Amniotic stem cell (primary cell): ENCODE measurements at places on chromosomes 4 and X.

DNA sequence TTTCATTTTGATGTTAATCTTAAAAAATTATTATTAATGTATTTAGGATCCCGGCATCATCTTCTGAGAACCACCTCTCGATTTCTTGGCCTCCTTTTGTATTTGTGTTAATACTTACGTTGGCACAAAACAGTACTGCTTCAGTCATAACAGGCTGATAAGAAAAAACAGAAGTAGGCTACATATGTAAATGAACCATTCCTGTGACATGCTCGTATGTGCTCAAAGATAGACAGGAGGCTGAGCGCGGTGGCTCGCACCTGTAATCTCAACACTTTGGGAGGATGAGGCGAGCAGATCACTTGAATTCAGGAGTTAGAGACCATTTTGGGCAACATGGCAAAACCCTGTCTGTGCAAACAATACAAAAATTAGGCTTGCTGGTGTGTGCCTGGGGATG, 109.4 kb upstream of the H2AZ1 start:
- DNase-seq: no peak

- no peak for DNase-seq
These were observed 869 bp upstream of the ADD1 start for GRCh38 chr4:2842687-2843262.

DNA sequence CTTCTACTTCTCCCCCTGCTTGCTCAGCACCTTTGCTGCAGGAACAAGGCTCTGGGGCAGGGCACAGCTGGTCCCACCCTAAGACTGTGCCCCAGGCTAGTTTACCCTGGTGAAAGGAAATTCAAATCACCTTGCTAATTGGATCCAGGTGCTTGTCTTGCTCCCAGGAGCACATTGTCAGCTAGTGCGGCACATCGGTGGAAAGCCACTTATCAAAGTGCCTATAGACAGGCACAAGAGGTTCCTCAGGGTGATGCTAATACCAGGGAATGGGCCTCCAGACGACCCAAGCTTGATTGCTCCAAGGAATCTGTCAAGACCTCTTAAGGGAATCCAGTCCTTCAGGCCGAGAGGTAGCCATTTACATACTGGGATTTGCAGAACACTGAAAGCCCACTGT, 64.5 kb upstream of the PRPS1 start:
- no peak for DNase-seq

DNA sequence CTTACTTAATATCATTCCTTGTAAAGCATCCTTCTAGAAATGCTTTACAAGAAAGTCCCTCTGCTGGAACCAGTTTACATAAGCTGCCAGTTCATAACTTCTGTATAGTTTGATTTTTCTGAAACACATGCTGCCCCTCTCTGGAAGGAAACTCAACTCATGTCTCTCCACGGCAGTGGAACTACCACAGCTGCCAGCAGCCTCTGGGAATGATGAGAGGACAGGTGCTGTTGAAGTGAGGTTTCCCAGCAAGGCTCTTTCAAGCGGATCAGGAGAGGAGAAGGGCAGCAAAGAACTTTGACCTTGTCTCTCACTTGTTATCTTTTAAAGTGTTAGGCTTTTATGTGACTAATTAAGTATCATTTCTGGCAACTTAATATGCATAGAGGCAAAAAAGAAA, 7.3 kb downstream of the GRPR start:
- DNase-seq: no peak

- DNase-seq: no peak
These were observed 2.5 kb downstream of the CCDC110 start for GRCh38 chr4:185468999-185469398.

DNA sequence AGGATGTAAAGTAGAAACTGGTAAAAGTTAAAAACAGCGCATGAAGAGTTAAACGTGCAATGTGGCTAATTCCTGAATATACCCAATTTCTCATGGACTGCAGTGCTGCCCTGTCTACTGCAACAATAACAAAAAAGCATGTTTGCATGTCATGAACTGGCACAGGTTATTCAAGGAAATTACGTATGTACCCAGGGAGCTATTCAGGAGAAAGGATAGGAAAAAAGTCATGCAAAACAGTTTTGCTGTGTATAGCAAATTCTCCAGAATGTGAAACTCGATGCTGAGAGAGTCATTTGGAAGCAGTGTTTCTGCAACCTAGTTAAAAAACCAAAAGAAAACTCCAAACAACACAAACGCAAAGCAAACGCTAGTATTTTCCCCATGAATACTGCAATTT, 381.5 kb upstream of the PRKX start:
- DNase-seq: no peak
